ENCODE measurements at places on chromosomes 5 and 9.

GRCh38 chr5:115329475-115329874 lies 33.0 kb upstream of the CCDC112 start:
- H3K27me3 ChIP-seq = no peaks in the 10 kb centered on the region
- H3K36me3 ChIP-seq = no peaks in the 10 kb centered on the region
- no peaks in the 10 kb centered on the region for H3K4me1 ChIP-seq
- DNase-seq = no peak

DNA sequence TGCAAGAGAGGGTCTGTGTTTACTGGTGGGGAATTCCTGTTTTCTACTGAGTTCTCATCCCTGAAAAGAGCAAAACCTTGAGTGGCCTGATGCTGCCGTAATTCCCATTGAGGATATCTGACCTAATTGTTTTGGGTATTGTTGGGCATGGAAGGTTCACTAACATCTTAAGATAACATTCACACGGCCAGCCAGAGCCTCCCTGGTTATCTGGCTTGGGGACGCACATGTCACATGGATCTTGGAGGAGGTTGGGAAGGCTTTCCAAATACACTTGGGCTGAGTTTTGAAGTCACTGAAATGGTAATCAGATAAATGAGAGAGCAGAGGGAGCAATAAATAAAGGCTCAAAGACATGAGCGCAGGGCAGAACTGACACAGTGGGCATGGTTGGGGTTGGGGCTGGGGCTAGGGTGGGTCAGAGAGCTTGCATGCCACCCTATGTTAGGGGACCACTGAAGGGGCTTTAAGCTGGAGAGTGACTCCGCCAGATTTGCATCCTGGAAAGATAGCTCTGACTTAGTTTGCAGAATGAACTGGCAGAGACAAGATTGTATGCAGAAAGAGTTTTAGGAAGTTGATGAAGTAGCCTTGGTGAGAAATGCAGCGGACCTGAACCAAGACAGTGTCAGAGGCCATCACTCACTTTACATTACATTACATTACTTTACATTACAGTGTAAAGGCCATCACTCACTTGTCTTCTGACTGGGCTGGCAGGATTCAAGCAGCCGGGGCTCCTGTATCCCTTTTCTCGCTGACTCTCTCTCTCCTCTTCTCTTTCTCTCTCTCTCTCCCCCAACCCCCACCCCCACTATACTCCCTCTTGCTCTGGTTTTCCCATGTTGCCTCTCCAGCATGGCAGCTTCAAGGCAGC lies 24.2 kb downstream of the SLC1A1 start:
- no peak overlapping the region for H3K4me3 ChIP-seq
- H3K36me3 ChIP-seq = no peaks in the 10 kb centered on the region
- H3K27me3 ChIP-seq = no peaks in the 10 kb centered on the region
- no peak for DNase-seq
- H3K27ac ChIP-seq = no peak overlapping the region

- no peak overlapping the region for H3K27ac ChIP-seq
- no peaks in the 10 kb centered on the region for H3K4me1 ChIP-seq
- H3K27me3 ChIP-seq = no peaks in the 10 kb centered on the region
- H3K4me3 ChIP-seq = no peak overlapping the region
These were observed 38.9 kb downstream of the TPPP start for GRCh38 chr5:654071-654778.

GRCh38 chr9:18928711-18929110 lies 104.3 kb downstream of the SAXO1 start:
- H3K4me3 ChIP-seq = no peak overlapping the region
- no peaks in the 10 kb centered on the region for H3K4me1 ChIP-seq

DNA sequence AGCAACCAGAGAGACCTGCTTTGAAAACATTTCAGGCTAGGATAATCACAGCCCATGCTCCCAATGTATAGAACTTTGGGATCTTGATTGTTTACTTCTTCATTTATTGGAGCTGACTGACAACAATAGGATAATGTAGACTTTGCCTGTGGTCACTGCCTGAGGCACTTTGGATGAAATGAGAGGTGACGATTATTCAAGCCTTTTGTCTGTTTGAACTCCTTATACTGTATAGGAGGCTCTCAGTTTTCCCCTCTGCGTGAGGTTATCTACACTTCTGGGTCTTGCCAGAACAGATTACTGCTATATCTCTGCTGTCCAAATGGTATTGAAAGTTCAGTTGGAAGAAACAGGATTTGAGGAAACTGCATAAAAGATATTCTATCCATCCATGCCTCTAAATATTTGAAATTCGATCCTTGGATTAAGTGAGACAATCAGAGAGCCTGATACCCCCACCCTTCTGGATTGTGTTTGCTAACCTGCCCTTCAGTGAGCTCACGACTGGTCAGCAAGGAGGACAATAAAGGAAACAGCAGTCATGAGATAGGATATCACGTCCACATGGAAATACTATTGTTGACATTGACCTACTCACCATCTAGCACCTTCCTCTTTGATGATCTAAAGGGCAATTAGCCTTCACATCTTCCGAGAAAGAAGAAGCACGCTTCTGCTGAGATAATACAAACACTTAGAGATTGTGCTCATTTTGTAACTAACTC lies 98.1 kb downstream of the DOCK8 start:
- no peak for DNase-seq
- no peaks in the 10 kb centered on the region for H3K27me3 ChIP-seq
- H3K27ac ChIP-seq = no peak overlapping the region
- H3K4me1 ChIP-seq = no peaks in the 10 kb centered on the region
- H3K36me3 ChIP-seq = no peaks in the 10 kb centered on the region

- H3K27ac ChIP-seq = no peak overlapping the region
- DNase-seq = no peak
- H3K27me3 ChIP-seq = no peaks in the 10 kb centered on the region
- H3K4me1 ChIP-seq = peaks cover 9% of the 10 kb centered on the region
- no peak overlapping the region for H3K4me3 ChIP-seq
These were observed 21.4 kb upstream of the ANXA2R start for GRCh38 chr5:43061352-43062075.

GRCh38 chr5:113806250-113806649 lies 292.8 kb downstream of the YTHDC2 start:
- H3K4me1 ChIP-seq = peaks cover 3% of the 10 kb centered on the region
- no peak overlapping the region for H3K27ac ChIP-seq
- H3K4me3 ChIP-seq = no peak overlapping the region
- H3K36me3 ChIP-seq = no peaks in the 10 kb centered on the region
- no peaks in the 10 kb centered on the region for H3K27me3 ChIP-seq

GRCh38 chr5:73213566-73213998 lies 40.6 kb downstream of the TMEM174 start:
- H3K27me3 ChIP-seq = peaks cover 6% of the 10 kb centered on the region
- no peak overlapping the region for H3K4me3 ChIP-seq
- no peak for DNase-seq

DNA sequence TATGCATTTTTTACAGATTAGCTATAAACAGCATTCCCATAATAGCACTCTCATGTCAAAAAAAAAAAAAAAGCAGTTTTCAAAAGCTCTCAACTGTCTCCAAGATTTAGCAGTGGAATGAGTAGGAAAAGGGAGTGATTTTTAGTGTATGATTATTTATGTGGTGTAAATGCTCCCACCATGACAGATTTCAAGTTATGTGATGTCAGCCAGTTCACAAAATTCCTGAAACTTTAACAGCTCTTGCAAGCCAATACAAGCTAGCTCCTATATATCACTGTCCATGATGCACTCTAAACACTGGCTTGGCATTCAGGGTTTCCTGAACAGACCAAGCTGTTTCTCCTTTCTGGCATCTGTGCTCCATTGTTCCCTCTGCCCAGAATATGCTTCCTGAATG lies 7.9 kb upstream of the ANKDD1B start:
- H3K4me3 ChIP-seq = no peak overlapping the region
- DNase-seq = peak; percentile 62
- H3K4me1 ChIP-seq = peaks cover 39% of the 10 kb centered on the region

- no peak overlapping the region for H3K4me3 ChIP-seq
- H3K27me3 ChIP-seq = no peaks in the 10 kb centered on the region
- DNase-seq = no peak
These were observed 398.7 kb downstream of the EBF1 start for GRCh38 chr5:158701007-158701391.

DNA sequence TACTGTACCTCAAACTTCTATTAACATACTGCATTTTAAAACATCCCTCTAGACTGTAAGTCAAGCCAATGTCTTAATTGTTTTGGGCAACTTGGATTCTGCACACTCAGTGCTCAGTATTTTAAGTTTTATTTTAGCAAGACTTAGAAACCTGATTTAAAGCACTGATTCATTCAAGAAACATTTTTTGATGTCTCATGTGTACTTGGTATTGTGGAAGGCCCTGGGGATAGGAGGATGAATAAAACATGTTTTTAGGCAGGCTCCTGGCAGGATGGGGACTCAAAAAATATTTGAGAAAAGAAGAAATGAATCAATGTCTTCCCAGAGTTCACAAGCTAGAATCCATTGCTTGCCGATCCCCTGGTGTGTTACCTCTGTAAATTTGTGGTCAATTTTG lies 334.0 kb upstream of the PUM3 start:
- no peak for DNase-seq
- H3K36me3 ChIP-seq = no peaks in the 10 kb centered on the region
- H3K4me1 ChIP-seq = no peaks in the 10 kb centered on the region
- peaks cover 26% of the 10 kb centered on the region for H3K27me3 ChIP-seq
- no peak overlapping the region for H3K27ac ChIP-seq

DNA sequence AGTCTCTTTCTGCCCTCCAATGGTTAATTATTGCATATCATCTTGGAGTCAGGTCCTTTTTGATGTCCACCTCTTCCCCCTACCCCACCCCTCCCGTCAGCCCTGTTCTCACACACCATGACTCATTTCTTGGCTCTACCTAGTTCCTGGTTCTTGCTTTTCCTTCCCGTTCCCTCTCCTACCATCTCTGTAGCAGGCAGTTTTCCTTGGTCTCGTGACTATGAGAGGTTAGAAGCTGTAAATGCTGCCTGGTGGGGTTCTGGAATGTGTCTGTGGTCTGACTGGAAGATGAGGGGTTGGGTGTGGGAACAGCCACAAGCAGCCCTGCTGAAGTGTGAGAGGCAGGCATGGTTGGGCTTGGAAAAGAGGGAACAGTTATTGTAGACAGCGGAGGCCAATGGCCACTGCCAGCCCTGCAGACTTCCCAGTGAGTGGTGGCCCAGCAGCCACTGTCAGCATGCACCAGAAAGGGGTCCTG lies 18.2 kb downstream of the SLC22A5 start:
- H3K36me3 ChIP-seq = peaks cover 18% of the 10 kb centered on the region
- no peaks in the 10 kb centered on the region for H3K27me3 ChIP-seq
- peak overlapping the region; percentile 82 for H3K27ac ChIP-seq
- DNase-seq = peak; percentile 99
- no peak overlapping the region for H3K4me3 ChIP-seq

DNA sequence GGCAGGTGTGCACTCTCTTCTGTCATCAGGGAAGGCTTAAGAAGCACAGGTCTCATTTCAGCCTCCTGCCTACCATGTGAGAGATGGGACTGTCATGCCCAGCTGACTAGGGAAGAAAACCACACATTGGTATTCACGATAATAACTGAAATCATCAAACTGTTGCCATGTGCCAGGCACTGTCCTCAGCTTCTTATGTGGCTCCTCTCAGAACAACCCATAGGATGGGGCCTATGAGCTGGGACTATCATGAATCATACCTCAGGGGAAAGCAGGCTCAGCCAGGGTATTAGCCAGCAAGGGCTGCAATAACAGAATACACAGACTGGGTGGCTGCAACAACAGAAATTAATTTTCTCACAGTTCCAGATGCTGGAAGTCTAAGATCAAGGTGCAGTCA lies 3.3 kb downstream of the AFAP1L1 start:
- DNase-seq = no peak
- no peaks in the 10 kb centered on the region for H3K27me3 ChIP-seq
- H3K4me3 ChIP-seq = no peak overlapping the region
- H3K4me1 ChIP-seq = peaks cover 7% of the 10 kb centered on the region

GRCh38 chr5:167995844-167996425 lies 295.5 kb upstream of the WWC1 start:
- no peaks in the 10 kb centered on the region for H3K27me3 ChIP-seq
- H3K4me3 ChIP-seq = no peak overlapping the region
- peak overlapping the region; percentile 58 for H3K27ac ChIP-seq
- H3K4me1 ChIP-seq = peaks cover 32% of the 10 kb centered on the region
- H3K36me3 ChIP-seq = peaks cover 14% of the 10 kb centered on the region

DNA sequence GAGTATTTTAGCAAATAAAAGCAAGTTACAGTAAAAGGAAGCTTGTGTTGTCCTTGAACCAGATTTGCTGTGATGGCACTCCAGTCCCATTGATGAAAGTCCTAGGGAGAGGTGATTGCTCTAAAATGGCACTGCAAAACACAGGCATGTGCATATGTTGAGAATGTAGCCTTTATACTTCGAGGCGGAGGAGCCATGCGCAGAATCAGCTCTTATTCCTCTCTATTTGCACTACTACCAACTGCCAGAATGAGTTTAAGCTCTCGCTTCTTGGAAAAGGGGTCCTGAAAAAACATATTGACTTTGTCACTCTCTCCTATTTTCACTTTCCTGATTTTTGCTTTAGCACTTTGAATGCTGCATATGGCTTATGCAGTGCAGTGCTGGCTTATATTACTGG lies 278.0 kb upstream of the KLF9 start:
- H3K4me3 ChIP-seq = no peak overlapping the region
- DNase-seq = no peak
- H3K27ac ChIP-seq = no peak overlapping the region
- no peaks in the 10 kb centered on the region for H3K4me1 ChIP-seq

DNA sequence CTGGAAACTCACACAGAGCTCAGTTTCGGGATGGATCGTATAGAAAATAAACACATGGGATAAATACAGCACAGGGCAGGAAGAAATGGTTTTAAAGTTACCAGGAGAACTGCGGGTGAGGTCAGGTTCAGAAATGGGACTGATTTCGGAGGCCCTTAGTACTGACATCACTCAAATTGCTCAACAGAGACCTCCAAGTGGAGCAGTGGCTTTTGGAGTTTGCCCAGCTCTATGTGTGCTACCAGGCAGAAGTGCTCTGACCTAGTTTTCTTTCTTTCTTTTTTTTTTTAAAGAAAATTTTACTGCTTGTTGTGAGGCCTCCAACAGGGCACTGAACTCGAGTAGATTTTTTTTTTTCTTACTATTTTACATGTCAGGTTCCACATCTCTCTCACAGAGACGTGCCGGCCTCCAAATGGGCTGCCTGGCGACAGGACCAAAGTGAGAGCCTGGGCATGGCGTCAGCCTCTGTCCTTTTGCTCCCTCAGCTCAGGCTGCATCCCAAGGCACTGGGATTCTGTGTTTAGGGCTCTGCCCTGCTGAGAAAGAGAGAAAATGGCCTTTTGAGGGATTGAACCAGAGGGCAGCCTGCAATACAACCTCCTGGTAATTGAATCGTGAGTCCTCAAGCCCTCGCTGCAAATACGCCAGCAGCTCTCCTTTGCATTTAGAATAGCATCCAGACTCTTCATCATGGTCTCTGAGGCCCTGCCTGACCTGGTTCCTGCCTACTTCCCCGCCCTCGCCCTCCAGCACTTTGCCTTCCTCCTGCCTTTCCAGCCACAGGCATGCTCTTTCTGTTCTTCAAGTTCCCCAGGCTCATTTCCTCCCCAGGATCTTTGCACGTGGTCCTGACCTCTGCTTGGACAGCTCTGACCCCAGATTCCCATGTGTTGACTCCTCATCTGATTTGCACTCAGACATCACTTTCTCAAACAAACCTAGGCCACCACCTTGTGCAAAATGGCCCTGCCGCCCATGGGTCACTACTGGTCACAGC lies 173.5 kb downstream of the FGF1 start:
- no peaks in the 10 kb centered on the region for H3K36me3 ChIP-seq
- no peak overlapping the region for H3K27ac ChIP-seq
- no peak overlapping the region for H3K4me3 ChIP-seq
- DNase-seq = peak; percentile 4
- H3K4me1 ChIP-seq = peaks cover 13% of the 10 kb centered on the region

GRCh38 chr9:89739511-89739910 lies 134.7 kb downstream of the GADD45G start:
- H3K27me3 ChIP-seq = no peaks in the 10 kb centered on the region
- no peak overlapping the region for H3K27ac ChIP-seq
- no peaks in the 10 kb centered on the region for H3K36me3 ChIP-seq
- DNase-seq = no peak
- H3K4me3 ChIP-seq = no peak overlapping the region
- H3K4me1 ChIP-seq = peaks cover 2% of the 10 kb centered on the region
